CD14-positive monocyte (primary cell): ENCODE measurements at places on chromosomes 2 and 18. TPM values are rescaled to one million over a fixed set of nuclear protein-coding genes. Genes with fewer than 3 reads are reported as not detected.
A peak's percentile ranks its signal among the peaks of the same experiment; 100 is the strongest.

DNA sequence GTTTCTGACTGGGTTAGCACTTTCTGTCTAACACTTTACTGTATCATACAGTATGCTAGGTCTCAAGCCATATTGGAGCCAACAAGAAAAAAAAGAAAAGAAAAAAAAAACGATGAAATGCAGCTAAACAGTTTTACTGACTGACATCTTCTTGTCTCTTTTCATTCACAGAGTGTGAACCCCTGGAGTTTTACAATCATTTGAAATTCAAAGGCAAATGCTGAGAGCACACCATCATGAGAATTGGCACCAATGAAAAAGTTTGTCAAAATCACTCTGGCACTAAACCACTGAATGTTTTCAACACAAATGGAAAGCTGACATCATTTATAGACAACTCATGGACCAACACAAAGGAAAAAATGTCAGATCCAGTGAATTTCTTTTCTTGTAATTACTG lies 513.3 kb downstream of the LRRTM4 start:
- H3K4me1 ChIP-seq: no peaks in the 10 kb centered on the region
- DNase-seq: no peak
- H3K36me3 ChIP-seq: no peaks in the 10 kb centered on the region
- no peak overlapping the region for H3K4me3 ChIP-seq
- no peaks in the 10 kb centered on the region for H3K27me3 ChIP-seq
- no peak overlapping the region for H3K27ac ChIP-seq

DNA sequence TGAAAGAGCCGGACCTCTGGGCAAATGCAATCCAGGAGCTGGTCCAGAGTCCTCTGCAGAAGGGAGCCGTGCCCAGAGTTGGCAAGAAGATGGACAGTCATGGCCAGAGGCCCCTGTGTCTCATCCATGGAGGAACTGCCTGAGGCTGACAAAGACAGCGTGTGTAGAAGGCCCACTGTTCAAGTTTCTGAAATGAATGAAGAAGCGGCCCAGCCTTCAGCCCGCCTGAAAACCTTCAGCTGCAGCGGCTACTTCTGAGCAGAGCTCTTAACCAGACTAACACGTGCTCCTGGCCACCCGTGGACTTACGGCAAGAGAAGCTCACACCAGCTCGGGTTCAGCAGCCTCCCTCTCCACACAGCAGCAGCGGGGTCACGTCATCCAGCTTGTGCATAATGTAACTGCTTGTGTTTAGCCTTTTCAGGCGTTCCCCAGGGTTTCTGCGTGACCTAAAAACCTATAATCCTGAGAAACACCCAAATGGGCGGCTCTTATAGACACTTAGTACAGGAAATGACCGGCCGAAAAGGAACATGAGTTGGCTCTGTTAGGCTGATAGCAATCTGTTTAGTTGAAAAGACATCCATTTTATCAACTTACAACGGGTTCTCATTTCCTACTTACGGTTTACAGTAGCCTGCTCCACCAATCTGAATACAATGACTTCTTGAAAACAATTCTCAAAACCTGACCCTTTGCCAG lies at the start of gene FAM124B:
FAM124B (minus strand) TSS at position 467 of the 702 bp plus-strand sequence; CDS start at position 128, 339 bp downstream.
- H3K36me3 ChIP-seq: no peaks in the 10 kb centered on the region
- peak within 1 kb of the TSS; percentile 81 for H3K27ac ChIP-seq
- no peaks in the 10 kb centered on the region for H3K27me3 ChIP-seq
- peaks cover 65% of the 10 kb centered on the region for H3K4me1 ChIP-seq
- peak; percentile 83 for DNase-seq
- peak within 1 kb of the TSS; percentile 83 for H3K4me3 ChIP-seq

GRCh38 chr2:37322368-37322767 lies 2.3 kb downstream of the PRKD3 start:
- peak overlapping the region; percentile 96 for H3K4me3 ChIP-seq
- H3K4me1 ChIP-seq: peaks cover 50% of the 10 kb centered on the region
- no peak for DNase-seq
- H3K36me3 ChIP-seq: no peaks in the 10 kb centered on the region

- H3K27me3 ChIP-seq: no peaks in the 10 kb centered on the region
- H3K4me3 ChIP-seq: no peak overlapping the region
Observed at GRCh38 chr2:190765386-190766173, 115.0 kb upstream of the GLS start.

GRCh38 chr2:890214-890613 lies 60.4 kb upstream of the SNTG2 start:
- H3K36me3 ChIP-seq: no peaks in the 10 kb centered on the region
- no peaks in the 10 kb centered on the region for H3K27me3 ChIP-seq
- no peak overlapping the region for H3K4me3 ChIP-seq

- H3K4me3 ChIP-seq: no peak overlapping the region
- H3K36me3 ChIP-seq: peaks cover 20% of the 10 kb centered on the region
- DNase-seq: no peak
- H3K27me3 ChIP-seq: no peaks in the 10 kb centered on the region
- H3K27ac ChIP-seq: no peak overlapping the region
Observed at GRCh38 chr18:36108196-36108595, 20.9 kb downstream of the SLC39A6 start.

GRCh38 chr2:231672617-231673347 lies 35.5 kb upstream of the PTMA start:
- DNase-seq: no peak
- H3K4me3 ChIP-seq: no peak overlapping the region
- no peaks in the 10 kb centered on the region for H3K27me3 ChIP-seq
- no peak overlapping the region for H3K27ac ChIP-seq
- peaks cover 27% of the 10 kb centered on the region for H3K4me1 ChIP-seq

DNA sequence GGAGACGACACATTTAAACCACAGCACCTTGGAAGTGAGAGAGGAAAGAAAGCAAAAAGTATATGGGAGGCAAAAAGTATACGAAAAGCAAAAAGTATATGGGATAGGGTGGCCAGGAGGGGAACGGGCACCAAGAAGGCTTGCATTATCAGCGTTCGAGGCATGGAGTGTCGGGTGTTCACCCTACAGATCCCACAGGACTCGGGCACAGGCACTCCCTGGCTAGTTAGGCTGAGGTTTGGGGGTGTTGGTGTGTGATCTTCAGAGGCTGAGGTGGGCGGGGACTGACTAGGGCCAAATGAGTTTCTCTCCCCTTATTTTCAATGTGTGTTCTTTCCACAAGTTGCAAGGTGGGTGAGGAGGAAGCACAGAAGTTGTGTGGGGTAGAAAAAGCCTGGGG lies 86.6 kb downstream of the EVA1A start:
- no peaks in the 10 kb centered on the region for H3K27me3 ChIP-seq
- no peak for DNase-seq
- H3K4me1 ChIP-seq: no peaks in the 10 kb centered on the region
- no peak overlapping the region for H3K4me3 ChIP-seq

DNA sequence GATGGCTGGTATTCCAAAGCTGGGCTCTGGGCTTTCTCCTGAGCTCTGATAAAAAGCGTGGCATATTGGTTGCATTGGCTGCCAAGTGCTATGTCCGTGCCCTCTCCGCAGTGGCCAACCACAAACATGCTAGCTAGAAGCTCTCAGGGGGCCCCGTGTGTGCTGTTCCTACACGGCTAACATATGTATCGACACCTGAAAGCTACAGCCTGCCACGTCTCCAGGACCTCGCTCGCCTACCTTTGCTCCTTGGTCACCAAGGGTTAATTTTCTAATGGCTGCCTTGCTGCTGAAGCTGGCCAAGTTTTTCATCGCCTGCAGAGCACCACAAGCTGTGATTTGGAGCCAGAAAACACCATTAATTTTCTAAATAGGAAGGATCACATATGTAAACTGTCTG lies 888.4 kb downstream of the BCL11A start:
- DNase-seq: no peak
- no peaks in the 10 kb centered on the region for H3K4me1 ChIP-seq
- no peaks in the 10 kb centered on the region for H3K36me3 ChIP-seq
- no peak overlapping the region for H3K27ac ChIP-seq

DNA sequence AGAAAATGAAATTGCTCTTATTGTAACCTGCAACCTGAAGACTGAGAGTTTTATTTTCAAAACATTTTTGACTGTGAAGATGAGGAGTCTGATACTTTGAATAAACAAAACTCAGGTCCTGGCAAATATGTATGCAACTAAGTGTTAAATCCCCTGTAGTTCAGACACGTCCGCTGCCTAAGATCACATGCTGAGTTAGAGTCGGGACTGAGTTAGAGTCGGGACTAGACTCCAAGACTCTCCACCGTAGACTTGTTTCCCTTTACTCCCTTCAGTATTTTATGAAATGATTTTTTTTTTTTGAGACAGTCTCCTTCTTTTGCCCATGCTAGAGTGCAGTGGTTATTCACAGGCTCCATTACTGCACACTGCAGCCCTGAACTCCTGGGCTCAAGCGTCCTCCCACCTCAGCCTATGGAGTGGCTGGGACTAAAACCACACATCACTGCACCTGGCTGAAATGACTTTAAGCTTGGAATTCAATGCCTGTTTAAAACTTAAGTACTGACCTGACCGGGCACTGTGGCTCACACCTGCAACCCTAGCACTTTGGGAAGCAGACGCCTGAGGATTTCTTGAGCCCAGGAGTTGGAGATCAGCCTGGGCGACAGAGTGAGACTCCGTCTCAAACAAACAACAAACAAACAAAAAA lies 28.0 kb upstream of the PMAIP1 start:
- no peak overlapping the region for H3K4me3 ChIP-seq
- DNase-seq: no peak
- H3K4me1 ChIP-seq: peaks cover 12% of the 10 kb centered on the region
- no peak overlapping the region for H3K27ac ChIP-seq
- H3K36me3 ChIP-seq: no peaks in the 10 kb centered on the region

DNA sequence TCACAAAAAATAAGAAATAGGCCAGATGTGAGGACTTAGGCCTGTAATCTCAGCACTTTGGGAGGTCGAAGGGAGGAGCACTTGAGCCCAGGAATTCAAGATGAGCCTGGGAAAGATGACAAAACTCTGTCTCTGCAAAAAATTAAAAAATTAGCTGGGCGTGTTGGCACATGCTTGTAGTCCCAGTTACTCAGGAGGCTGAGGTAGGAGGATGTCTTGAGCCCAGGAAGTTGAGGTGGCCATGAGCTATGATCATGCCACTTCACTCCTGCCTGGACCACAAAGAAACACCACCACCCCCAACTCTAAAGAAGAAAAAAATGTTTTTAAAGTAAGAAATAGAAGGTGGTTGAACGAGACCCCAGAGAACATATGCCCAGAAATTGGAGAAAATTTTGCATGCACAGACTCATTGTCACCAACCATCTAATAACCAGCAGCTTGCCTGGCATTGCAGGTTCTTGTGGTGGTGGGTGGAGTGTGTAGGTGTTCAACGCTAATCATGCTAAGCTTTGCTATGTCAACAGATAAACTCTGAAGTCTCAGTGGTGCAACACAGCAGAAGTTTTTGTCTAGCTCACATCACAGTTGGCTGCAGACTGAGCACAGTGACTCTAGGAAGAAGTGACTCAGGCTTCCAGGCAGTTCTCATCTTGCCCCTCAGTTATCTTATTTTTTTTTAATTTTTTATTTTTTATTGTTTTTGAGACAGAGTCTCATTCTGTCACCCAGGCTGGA lies 18.6 kb downstream of the ARL4C start:
- H3K4me1 ChIP-seq: peaks cover under 1% of the 10 kb centered on the region
- peaks cover 4% of the 10 kb centered on the region for H3K27me3 ChIP-seq
- no peak overlapping the region for H3K4me3 ChIP-seq
- no peak for DNase-seq

DNA sequence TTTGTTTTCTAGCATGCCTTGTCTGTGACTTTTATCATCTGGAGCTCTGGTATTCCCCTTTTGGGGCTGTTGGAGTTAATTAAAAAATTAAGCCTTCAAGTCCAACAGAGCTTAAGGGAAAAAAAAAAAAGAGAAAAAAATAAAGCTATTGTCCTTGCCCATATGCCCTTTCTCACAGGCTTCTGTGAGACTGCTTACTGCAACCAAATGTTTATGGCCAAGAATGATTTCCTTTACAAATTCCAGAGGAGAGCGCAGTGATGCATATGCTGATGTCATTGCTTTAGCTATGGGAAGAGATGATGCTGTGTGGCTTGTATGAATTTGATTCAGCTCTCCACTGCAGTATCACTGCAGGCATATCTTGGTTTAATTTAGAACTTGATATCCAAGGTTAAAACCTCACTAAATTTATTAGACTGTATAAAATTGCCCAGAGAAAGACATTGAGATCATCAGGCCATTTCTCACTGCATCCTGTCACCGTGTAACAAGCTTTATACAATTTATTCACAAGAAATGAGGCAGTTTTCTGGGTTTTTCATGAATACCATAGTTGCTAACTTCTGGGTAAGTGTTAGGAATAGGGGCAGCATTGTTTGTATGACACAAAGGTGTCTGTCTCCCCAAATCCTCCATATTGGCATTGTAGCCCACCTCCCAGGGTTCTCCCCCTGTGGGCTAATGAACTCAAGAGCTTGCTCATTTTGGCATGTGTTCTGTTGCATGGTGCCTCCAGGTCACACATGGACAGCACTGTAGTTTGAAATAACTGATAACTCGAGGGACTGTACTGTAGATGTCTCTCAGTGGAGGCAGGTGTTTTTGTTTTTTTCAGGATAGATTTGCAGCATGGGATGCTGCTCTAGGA lies 85.0 kb downstream of the TANC1 start:
- H3K4me1 ChIP-seq: no peaks in the 10 kb centered on the region
- no peak for DNase-seq

DNA sequence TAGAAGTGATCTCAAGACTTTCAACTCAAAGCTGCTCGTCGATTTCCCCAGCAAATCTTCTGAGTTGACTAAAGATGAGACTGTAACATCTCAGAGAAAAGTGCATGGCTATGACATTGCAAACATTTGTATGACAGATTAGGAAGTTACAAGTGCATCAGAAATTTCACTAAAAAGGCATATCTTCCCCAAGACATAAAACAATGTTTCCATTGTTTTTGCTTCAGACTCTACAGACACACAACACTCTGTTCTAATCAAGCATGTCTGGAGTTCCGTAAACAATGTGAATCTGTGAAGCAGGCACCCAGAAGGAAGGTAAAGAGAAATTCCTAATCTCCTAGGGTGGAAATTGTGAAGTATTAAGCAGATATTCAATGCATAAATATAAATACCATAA lies 144.6 kb upstream of the LYPD1 start:
- H3K36me3 ChIP-seq: no peaks in the 10 kb centered on the region
- no peak for DNase-seq
- no peaks in the 10 kb centered on the region for H3K27me3 ChIP-seq
- H3K4me3 ChIP-seq: no peak overlapping the region
- H3K4me1 ChIP-seq: no peaks in the 10 kb centered on the region
- no peak overlapping the region for H3K27ac ChIP-seq

DNA sequence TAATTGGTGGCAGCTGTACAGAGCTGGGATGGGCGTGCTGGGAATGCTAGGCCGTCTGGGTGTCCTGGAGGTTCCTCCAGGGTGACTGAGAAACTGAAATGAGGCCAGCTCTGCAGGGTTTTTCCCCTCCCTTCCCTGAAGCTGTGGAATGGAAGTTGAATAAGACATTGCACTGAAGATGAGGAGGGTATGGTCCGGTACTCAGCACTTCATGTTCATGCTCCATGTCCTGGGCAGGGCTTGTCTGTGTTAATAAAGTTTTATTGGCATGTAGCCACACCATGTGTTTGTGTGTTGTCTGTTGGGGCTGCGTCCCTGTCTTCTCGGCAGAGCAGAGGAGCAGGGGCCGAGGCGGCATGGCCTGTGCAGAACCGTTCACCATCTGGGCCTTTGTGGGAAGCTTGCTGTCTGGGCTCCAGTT lies 154.0 kb downstream of the LDLRAD4 start:
- no peak for DNase-seq
- no peaks in the 10 kb centered on the region for H3K27me3 ChIP-seq
- H3K36me3 ChIP-seq: no peaks in the 10 kb centered on the region
- no peak overlapping the region for H3K4me3 ChIP-seq

The C2orf74 gene
- polyA plus RNA-seq: 3.0 and 4.2 TPM in 2 replicates

The RASGRP3 gene
- 0.62 TPM for polyA plus RNA-seq

The EFR3B gene
- polyA plus RNA-seq: not detected in 2 replicates

The CHAC2 gene
- polyA plus RNA-seq: 0.40 TPM

The MAP2 gene
- not detected for polyA plus RNA-seq

The SATB2 gene
- 0.38 and 0.69 TPM in 2 replicates for polyA plus RNA-seq

The GMPPA gene
- polyA plus RNA-seq: 35.9 TPM

The HSPD1 gene
- 62.1 TPM for polyA plus RNA-seq

The ACMSD gene
- not detected for polyA plus RNA-seq
